ENCODE measurements at places on chromosomes 7 and 10.

- peak; percentile 28 for DNase-seq
Observed at GRCh38 chr7:101743995-101744360, 73.4 kb upstream of the CUX1 start.

- peak; percentile 58 for DNase-seq
Observed at GRCh38 chr10:91251430-91252056, 31.1 kb downstream of the PCGF5 start.

DNA sequence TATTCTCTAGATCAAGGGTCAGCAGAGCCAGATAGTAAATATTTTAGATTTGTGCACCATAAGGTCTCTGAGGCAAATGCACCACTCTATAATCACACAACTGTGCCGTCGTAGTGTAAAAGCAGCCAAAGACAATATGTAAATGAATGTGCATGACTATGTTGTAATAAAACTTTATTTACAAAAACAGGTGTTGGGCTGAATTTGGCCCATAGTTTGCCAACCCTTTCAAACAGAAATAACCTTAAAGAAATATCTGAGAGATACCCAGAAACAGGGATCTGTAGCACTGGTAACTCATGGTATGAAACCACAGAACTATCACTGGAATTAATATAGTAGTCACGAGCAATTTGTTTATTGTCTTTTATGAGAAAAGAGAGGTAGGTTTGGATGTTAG lies 86.0 kb downstream of the ARID5B start:
- DNase-seq = no peak

GRCh38 chr7:55099066-55099820 lies 80.4 kb downstream of the EGFR start:
- DNase-seq = no peak

DNA sequence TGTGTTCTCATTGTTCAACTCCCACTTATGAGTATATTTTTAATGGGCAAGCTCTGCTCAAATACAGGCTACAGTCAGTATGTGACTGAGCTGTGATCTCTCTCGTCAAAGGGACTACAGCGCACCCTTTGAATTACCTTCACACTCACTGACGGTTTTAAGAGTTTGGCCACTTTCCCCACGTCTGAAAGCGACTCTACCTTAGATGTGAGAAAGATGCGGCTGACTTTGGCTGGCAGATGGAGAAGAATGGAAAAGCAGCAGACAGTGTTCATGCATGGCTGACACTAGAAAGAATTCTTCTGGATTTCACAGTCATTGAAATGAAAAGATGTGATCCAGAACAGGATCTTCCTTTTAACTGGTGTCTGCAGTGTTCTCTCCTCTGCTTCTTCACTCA lies 2.0 kb upstream of the ATRNL1 start:
- no peak for DNase-seq

- no peak for DNase-seq
Observed at GRCh38 chr7:154777023-154777422, 225.9 kb downstream of the PAXIP1 start.
